ENCODE measurements at places on chromosomes 3 and 15. TPM values are rescaled to one million over a fixed set of nuclear protein-coding genes. Genes with fewer than 3 reads are reported as not detected.
A peak's percentile ranks its signal among the peaks of the same experiment; 100 is the strongest.

RBPMS2 gene
- total RNA-seq = 1.0 TPM

GP9 gene
- 0.55 TPM for total RNA-seq

JMJD7 gene
- 8.4 TPM for total RNA-seq

XPC gene
- 19.7 TPM for total RNA-seq

NTRK3 gene
- total RNA-seq = 0.55 TPM

DNA sequence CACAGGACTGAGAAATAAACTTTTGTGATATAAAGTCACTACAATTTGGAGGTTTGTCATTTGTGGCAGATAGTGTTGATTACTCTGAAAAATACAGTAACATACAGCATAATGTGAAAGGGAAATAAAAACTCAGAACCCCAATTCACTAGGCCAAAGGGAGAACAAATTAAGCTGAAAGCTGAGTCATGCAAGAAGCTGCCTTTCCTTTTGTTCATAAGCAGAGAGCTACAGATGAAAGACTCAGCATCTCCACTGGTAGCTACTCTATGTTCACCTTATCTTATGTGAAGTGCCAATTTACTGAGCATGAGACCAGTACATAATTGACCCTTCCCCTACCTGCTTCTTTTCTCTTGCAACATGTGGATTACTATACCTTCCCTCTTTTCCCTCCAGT, 19.3 kb upstream of the SLTM start:
- no peak for DNase-seq

- no peak for DNase-seq
These were observed 134.0 kb upstream of the IL12A start for GRCh38 chr3:159854500-159855124.

DNA sequence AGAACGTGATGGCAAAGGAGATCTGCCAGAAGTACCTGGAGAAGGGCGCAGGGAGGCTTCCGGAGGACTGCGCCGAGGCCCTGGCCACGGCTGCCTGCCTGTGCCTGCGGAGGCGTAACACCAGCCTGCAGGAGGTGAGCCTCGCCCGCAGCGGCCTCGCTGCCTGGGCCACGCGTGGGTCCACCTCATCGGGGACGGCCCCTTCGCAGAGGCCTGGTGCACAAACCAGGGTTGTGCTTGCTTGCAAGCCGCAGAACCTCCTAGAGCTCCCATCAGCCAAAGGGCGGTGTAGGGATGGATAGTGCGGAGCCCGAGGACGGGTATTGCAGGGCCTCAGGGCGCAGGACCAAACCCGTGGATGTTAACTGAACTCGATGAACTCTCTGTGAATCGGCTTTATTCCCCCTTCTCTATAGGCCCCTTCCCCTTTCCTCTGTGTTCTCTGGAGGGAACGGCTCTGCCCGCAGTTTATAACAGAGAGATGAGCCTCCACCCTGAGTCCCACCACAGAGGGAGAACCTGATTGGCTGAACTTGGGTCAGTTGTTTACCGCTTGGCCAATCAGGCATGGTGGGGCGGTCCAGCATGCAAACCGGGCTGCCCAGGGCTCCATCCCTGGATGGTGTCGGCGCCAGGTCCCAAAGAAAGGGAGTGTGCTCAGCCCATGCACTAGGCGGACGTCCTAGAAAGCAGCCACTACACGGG, 13.6 kb upstream of the TATDN2 start:
- DNase-seq = no peak

SLC9C1 gene
- total RNA-seq = 0.45 TPM

- no peak for DNase-seq
These were observed 268.7 kb downstream of the TBC1D5 start for GRCh38 chr3:17473761-17474160.

PRTG gene
- 1.3 TPM for total RNA-seq

GABRA5 gene
- total RNA-seq = not detected

ACTRT3 gene
- total RNA-seq = 1.1 TPM

GOLGA8M gene
- not detected for total RNA-seq

TRPM1 gene
- not detected for total RNA-seq

ZIC4 gene
- not detected for total RNA-seq

DNA sequence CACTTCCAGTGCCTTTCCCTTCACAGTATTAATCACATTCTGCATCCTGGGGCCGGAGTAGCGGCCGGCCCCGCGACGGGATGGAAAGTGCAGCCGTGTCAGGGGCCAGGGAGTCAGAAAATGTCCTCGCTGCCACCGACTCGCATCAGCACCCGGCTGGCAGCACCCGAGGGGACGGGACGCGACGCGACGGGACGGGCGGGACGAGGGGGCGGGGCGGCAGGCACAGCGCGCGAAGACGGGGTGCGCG, 353 bp downstream of the ATG3 start:
- no peak for DNase-seq

- DNase-seq = no peak
These were observed 44.0 kb downstream of the KLF15 start for GRCh38 chr3:126313166-126313565.

OR5K3 gene
- not detected for total RNA-seq

- no peak for DNase-seq
These were observed 769.8 kb upstream of the BCHE start for GRCh38 chr3:166606988-166607387.

- no peak for DNase-seq
These were observed 12.9 kb upstream of the CCDC80 start for GRCh38 chr3:112653881-112654300.

DNA sequence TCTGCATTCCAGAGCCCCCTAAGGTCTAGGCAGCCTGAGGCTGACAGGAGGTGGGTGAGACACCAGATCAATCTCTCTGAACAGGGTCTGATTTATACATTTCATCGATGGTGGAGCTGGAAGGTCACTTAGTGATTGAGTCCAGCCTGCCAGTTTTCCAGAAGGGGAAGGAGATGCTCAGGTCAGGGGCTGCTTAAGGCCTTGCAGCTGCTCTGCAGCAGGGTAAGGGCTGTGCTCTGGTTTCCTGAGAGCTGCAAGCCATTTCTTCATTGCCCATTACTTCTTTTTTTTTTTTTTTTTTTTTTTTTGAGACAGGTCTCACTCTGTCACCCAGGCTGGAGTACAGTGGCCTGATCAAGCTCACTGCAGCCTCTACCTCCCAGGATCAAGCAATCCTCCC, 10.7 kb downstream of the TADA3 start:
- DNase-seq = no peak

LRRIQ4 gene
- 0.22 TPM for total RNA-seq

CAPN3 gene
- 13.8 TPM for total RNA-seq

- DNase-seq = no peak
These were observed 47.6 kb downstream of the CEP63 start for GRCh38 chr3:134533493-134533892.

- DNase-seq = no peak
These were observed 12.7 kb downstream of the IL17RD start for GRCh38 chr3:57152151-57153143.

CTXN2 gene
- total RNA-seq = not detected

DNA sequence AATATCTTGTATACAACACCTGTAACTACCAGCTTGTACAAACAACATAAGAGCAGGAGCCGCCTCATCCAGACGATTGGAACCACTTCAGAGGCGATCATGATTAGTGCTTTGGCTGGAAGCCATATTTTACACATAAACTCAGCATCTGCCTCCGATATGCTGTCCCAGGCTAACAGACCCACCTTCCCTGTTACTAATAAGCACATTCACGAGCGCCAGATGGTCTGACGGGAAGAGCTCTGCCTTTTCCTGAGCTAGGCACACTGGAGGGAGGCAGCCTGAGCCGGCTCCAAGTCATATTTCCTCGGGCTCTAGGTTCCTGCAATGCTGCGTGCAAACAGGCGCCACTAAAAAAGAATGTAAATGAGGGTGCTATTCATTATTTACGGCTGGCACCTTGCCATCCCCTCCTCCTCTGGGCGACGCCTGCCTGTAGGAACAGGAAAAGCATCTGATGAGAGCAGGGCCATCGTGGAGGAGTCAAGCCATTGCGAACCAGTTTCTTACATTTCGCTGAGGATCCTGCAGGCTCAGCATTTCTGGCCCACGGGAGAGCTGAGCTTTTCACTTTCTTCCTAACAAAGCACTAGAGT, 98.2 kb downstream of the ANXA2 start:
- peak; percentile 59 for DNase-seq

QRICH1 gene
- total RNA-seq = 83.6 TPM

- DNase-seq = no peak
These were observed 150.6 kb upstream of the ROPN1 start for GRCh38 chr3:124142389-124142970.

GRCh38 chr15:68183616-68184315, 21.4 kb downstream of the CALML4 start:
- no peak for DNase-seq

ACKR4 gene
- total RNA-seq = 0.67 TPM

DNA sequence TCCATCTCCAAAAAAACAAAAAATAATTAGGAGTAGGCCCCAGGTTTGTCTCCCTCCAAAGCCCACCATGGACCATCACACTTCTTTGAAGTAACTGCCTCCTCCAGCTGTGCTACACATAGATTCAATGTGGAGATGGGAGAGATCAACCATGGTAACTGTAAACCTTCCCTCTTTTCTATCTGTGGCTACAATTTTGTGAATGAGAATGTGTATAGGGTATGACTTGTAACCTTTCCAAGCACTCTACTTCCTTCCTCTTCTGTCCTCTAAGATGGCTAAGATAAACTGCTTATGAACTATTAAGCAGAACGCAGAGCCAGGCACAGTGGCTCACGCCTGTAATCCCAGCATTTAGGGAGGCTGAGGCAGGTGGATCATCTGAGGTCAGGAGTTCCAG, 55.5 kb upstream of the ATP11B start:
- no peak for DNase-seq

DNA sequence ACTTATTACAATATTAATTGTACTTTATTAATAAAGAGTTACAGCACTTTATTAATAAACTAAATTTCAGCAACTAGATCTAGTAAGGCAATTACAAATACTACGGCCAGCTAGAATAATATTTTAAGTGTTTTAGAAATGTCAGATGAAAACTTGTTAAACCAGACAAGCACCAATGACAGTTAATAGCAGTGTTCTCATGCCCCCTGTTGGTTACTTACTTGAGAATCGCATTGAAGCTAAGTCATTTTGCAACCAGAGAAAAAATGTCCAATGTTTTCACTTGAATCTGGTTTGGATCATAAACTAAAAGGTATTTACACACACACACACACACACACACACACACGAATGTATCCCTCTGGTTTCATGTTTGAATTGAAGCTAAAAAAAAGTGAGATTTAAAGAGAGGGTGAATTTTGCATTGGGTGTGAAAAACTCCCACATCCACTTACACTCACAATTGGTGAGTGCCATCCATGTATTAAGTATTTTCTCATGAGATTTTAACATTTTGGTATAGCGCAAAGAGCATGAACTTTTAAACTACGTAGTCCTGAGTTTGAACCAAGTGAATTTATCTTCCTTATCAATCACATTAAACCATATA, 347.7 kb downstream of the ZBBX start:
- no peak for DNase-seq

SH3GL3 gene
- 0.14 TPM for total RNA-seq

ZNF80 gene
- not detected for total RNA-seq

DNA sequence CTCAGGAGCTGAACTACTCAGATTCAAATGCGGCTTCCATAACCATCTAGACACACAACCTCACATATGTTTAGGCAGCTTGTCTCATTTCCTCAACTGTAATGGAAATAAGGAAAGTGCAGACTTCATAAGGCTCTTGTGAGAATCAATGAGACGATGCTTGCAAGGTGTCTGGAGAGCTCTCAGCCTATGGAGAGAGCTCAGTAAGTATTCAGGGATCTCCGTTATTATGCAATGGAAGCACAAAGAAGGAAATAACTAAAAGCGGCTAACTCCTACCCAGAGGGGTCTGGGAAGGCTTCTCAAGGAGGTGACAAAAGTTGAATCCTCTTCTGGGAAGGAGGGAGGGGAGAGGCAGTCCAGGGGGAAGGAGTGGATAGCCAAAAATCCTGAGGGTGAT, 50.1 kb upstream of the LIPC start:
- DNase-seq = no peak

GRCh38 chr3:182760576-182761164, 32.6 kb upstream of the ATP11B start:
- peak; percentile 29 for DNase-seq

- no peak for DNase-seq
These were observed 353.3 kb downstream of the LPP start for GRCh38 chr3:188507244-188507720.

GRCh38 chr3:157103280-157103679, 56.7 kb downstream of the CCNL1 start:
- DNase-seq = no peak

CCDC80 gene
- total RNA-seq = 23.9 TPM

DNA sequence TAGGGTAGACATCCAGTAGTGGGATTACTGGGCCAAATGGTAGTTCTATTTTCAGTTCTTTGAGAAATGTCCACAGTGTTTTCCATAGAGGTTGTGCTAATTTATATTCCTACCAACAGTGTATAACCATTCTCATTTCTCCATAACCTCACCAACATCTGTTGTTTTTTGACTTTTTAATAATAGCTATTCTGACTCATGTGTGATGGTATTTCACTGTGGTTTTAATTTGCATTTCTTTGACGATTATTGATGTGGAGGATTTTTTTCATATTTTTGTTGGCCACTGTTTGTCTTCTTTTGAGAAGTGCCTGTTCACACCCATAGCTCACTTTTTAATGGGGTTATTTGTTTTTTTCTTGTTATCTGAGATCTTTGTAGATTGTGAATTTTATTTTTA, 125.2 kb downstream of the CFAP20DC start:
- DNase-seq = no peak

GRCh38 chr3:37742574-37743212, 119.0 kb upstream of the CTDSPL start:
- no peak for DNase-seq

SIDT1 gene
- total RNA-seq = 65.7 TPM

DNA sequence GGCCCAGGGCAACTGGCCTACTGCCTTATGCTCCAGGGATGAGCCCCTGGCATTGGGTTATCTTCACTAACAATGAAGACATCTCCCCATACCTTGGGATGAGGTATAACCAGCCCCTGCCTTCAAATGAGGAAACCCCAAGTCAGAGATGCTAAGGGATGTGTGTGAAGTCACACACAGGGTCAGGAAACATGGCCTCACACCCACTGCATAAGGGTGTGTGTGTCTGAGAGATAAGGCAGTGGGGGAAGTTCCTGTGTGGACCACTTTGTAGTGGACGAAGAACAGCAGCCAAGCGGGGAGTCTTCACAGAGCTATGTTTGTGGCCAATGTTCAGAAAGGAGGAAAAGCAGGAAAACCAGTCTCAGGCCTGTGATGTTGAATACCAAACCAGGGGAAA, 10.5 kb downstream of the ELP6 start:
- DNase-seq = no peak
